ENCODE measurements at places on chromosomes 7 and 10.

DNA sequence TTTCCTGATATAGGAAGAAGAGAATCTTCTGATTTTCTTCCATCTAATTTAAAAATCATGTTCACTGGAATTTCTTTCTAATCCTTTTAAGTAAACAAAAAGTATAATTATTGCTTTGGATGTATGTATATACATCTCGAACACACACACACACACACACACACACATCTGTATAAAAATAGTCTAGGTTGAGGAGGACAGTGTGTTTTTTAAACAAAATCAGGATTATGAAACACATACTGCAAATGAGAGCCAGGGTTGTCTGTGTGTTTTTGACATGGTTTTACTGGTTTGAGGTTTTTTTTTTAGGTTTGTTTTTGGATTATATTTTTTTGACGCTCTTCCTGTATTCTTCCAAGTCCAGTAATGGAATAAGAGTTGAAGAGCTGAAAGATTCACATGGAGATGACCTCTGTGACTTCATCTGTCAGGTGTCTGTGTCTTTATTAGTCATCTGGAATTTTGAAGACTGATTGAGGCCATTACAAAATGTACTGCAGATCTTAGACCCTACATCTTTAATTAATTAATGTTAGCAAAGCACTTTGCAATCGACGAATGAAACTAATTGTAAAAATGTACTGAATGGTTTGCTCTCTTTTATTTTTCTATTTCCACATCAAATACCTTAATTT is 237.1 kb downstream of the SUGCT start:
- no peak overlapping the region for H3K27ac ChIP-seq
- no peaks in the 10 kb centered on the region for H3K27me3 ChIP-seq
- H3K4me3 ChIP-seq, result no peak overlapping the region
- DNase-seq, result no peak
- no peaks in the 10 kb centered on the region for H3K36me3 ChIP-seq
- H3K4me1 ChIP-seq, result no peaks in the 10 kb centered on the region

- no peak overlapping the region for H3K4me3 ChIP-seq
- H3K36me3 ChIP-seq, result no peaks in the 10 kb centered on the region
- no peak overlapping the region for H3K27ac ChIP-seq
- DNase-seq, result no peak
These were observed 88.1 kb upstream of the RSU1 start for GRCh38 chr10:16905320-16905719.

DNA sequence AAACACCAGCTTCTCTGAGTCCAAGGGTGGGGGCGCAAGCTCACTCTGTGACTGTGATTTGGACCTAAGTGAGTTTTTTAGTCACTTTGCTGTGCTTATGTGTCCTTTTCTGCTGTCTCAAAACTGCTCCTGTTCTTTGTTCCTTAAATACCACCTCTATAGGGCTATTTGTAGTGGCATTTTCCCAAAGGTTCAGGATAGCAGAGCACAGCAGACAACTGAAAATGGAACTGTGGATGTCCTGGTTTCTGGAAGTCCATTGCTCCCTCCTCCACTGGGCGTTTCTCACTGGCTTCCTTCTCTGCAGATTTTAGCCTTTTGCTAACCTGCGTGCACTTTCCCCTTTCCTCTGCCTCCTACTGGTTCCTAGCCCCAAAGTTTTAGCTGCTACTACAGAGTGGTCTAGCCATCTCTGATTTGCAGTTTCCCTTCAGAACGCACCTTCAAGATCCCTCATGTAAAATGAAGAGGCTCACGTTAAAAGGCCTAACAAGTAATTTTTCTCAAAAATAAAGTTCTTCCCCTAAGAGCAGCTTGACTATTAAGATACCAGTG is 25.6 kb downstream of the BLVRA start:
- H3K4me1 ChIP-seq, result peaks cover 4% of the 10 kb centered on the region
- no peak for DNase-seq
- no peak overlapping the region for H3K4me3 ChIP-seq
- no peaks in the 10 kb centered on the region for H3K27me3 ChIP-seq

GRCh38 chr10:91196268-91197048 is 24.0 kb upstream of the PCGF5 start:
- no peaks in the 10 kb centered on the region for H3K36me3 ChIP-seq
- H3K4me3 ChIP-seq, result no peak overlapping the region
- no peaks in the 10 kb centered on the region for H3K27me3 ChIP-seq
- H3K27ac ChIP-seq, result no peak overlapping the region

DNA sequence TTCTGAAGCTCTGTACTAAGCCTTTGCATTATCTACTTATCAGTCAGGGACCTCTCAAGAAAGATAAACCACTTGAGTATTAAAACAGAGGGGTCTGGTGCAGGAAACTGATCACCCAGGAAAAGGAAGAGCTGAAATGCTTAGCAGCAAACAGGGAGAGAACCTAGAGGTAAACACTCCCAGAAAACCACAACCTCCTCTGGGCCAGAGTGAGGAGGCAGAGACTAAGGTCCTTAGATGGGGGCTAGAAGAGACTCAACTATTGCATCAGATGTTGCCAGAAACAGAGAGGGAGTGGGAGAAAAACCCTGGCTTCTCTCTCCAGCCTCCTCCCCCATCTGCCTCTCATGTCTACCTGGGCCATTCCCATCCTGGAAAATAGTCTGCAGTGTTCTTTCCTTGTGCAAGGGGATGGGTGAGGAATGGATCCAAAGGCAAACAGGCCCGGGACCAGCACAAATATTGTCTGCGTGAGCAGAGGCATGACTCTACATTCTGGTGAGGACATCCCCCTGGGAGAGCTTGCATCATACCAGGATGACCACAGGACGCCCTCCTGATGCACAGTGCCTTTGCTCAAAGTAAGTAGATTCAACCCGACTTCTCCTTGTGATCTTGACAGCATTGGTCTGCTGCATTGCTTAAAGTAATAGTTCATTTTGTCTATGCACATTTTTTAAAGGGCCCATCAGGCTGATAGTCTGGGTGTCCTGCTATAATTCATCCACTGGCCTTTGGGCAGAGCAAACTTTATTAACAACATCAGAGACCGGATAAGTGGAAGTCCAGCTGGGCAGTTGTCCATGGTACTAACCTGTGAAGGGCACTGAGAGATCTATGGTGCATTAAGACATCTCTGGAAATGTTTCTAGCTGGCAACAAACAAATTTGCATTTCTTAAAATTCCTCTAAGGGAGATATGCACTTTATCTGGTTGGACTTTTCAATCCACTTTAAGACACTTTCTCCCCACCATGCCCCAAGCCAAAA is 22.4 kb upstream of the ODAD2 start:
- H3K27ac ChIP-seq, result no peak overlapping the region
- H3K27me3 ChIP-seq, result peaks cover 16% of the 10 kb centered on the region
- H3K4me1 ChIP-seq, result no peaks in the 10 kb centered on the region
- no peak overlapping the region for H3K4me3 ChIP-seq
- DNase-seq, result no peak

DNA sequence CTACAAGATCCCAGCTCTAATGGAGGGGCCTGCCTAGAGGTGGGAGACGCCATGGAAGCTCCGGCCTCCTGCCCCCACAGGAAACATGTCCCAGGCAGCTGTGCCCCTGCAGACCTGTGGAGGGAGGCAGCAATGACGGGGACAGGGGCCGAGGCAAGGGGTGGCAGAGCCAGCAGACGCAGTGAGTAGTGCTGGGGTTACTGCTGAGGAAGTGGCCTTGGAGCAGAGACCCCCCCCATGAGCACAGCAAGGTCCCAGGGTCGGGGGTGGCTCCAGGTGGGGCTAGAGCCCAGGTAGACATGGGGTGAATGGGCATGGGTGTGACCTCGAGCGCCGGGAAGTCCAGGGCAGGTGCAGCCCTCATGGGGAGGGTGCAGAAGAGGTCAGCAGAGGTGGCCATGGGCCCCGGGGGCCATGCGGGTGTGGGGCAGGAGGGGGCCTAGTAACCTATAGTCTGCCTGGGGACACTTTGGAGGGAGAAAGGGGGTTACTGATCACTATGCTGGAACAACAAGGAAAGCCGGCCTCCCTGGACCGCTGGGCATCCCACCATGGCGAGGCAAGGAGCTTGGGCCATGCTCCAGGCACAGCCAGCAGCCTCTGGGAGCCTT is 45.5 kb downstream of the JAKMIP3 start:
- no peaks in the 10 kb centered on the region for H3K27me3 ChIP-seq
- no peak overlapping the region for H3K4me3 ChIP-seq
- no peak for DNase-seq
